AG04450 (cell line): ENCODE measurements at places on chromosomes 2 and 18.

DNA sequence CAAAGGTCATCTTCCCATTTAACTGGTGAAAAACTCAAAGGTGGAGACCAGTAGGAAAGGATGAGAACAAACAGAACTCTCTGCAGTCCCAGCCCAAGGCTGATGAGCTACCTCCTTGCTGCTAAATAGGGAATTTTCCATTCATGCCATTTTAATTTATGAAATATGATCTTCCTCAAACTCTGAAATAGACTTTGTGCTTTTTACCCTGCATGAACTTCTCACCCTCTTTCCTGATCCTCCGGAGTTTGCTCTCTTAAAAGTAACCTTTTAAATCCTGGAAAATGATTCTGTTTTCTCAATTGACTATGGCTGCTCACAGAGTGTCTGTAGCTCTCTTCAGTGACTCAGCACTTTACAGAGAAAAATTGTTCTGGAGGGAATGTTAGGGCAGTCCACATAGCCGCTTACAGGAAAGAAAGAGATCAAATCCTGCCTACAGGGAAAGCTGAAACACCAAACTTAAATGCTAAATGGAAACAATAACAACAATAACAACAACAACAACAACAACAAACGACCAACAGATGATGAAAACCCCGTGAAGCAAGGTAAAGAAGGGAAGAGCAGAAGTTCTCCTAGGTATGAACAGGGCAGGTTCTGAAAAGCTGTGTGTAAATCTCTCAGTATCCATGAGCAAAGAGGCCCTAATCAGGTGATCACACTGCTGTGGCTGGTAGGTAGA is 79.8 kb upstream of the SESTD1 start:
- no peak for DNase-seq

GRCh38 chr2:177559638-177560037 is 167.1 kb downstream of the AGPS start:
- DNase-seq: no peak

GRCh38 chr2:60252581-60253150 is 300.8 kb downstream of the BCL11A start:
- DNase-seq: no peak

DNA sequence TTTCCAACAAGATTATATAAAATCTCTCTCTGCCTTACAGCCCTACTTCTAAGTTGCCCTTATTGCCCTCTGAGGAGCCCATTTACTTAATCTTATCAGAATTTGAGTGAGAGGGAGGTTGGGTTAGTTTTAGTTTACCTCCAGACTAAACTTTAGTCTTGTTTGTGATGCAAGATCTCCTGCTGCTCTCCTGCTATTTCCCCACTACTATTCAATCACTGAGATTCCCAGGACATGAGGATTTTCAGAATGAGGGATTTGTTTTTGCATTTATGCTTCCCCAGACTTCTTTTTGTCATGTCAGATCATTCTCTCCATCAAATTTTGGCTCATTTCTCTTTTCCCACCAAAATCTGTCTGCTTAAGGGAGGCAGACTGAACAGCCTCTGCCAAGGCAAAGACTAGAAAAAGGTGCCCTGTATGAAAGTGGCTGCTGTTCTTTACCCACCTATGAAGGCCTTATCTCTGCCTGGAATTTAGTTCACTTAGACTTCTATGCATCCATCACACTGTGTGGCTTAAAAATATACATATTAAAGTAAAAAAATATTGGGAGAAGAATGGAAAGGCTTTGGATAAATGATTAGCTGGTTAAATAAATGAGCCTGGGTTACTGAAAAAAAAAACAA is 401.3 kb downstream of the PID1 start:
- DNase-seq: no peak

- DNase-seq: no peak
These were observed 98.1 kb downstream of the SP3 start for GRCh38 chr2:173866874-173867618.

DNA sequence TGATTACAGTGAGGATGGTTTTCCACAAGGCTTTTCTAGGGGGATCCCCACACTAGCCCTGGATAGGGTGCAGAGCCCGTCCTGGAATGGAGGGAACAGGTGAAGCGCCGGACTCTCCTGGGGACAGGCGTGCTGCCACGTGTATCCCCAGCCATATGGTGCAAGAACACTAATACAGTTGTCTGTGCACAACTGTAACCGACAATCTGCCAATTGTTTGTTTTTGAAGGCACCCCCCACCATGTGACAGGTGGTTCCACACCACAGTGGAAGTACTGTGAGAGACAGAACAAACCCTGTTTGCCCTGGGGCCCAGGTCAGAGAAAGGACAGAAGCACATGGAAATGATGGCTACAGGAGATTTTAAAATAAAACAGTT is 52.9 kb downstream of the MYCN start:
- no peak for DNase-seq

DNA sequence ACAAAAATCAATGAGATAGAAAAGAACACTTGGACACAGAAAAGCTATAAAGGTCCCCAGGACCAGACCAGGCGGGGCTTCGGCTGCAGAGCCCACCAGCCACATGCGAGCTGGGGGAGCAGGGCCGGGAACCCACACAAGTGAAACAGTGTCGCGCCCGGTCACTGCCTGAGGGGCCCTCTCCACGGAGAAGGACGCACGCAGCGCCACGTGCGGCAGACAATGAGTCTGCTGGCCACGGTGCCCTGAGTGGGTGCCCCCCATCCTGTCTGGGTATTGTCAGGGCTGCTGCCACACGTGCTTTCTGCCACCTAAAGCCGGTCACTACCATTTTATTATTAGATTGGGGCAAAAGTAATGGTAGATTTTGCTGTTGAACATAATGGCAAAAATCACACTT is 207.9 kb upstream of the HDAC4 start:
- DNase-seq: no peak

DNA sequence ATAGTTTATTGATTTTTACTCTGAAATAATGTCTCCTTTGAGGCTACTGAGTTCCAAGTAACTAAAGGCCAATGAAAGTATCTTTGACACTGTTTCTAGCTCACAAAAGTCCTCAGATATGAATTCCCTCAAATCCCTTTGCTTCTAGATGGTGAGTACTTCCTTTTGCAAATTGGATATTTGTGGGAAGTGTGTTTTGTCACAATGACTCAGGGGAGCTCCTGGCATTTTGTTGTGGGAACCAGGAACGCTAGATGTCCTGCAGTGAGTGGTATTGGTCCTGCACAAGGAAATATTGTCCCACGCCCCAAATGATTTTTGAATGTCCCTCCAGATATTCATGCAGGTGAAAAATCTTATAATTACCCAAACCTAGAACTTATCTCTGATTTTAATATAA is 24.3 kb downstream of the TACR1 start:
- DNase-seq: no peak

DNA sequence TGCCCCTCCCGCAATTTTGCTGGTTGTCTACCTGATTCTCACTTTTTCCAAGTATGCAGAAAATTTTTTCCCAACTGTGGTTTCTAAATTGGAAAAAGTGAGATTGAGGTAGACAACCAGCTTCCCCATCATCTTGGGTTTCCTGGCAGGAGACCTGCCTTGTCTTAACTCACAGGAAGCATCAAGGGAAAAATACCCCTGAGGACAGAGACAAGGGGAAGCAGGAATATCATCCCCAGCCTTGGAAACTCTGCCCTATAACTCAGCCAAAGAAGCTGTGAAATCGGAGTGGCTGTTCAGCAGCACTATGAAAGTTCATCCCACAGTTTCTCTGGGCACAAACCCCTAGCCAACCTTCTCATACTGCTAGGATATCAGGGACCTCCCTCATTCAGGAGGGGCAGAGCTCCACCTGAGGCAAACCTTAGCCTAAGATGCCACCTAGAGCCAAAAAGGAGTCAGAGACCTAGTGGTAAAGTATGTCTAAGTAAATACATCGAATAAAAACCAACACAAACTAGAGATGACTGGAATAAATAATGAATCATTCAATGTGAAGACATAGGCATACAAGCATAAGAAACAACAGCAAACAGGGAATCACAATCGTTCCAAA is 68.2 kb downstream of the ZSWIM2 start:
- DNase-seq: no peak

GRCh38 chr2:50126845-50127244 is 905.1 kb downstream of the NRXN1 start:
- DNase-seq: no peak

- peak; percentile 20 for DNase-seq
These were observed 86.0 kb upstream of the ALPP start for GRCh38 chr2:232292395-232293154.

DNA sequence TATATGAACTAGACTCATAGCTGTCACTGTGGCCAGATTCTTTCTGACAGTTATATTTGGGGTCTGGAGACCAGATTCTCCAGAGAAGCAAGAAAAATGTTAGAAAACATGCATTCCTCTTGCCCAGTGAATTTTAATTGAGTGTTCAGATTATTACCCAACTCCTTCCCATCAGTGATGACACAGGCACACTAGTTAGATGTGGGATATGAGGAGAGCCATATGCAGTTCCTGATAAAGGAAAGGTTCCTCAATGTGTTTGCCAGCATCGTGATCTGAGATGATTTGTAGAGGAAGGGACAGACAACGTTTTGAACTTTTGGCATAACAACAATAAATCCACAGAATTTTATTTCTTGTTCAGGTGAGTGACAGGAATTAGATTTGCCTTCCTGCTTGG is 308.6 kb downstream of the PIEZO2 start:
- no peak for DNase-seq

- DNase-seq: no peak
These were observed 21.7 kb upstream of the CABLES1 start for GRCh38 chr18:23113576-23113975.

GRCh38 chr2:232632904-232633412 is 446 bp upstream of the EFHD1 start:
- no peak for DNase-seq

- DNase-seq: no peak
These were observed 309.4 kb upstream of the EPAS1 start for GRCh38 chr2:45987856-45988255.

GRCh38 chr2:206979922-206980321 is 40.6 kb downstream of the CPO start:
- DNase-seq: no peak

DNA sequence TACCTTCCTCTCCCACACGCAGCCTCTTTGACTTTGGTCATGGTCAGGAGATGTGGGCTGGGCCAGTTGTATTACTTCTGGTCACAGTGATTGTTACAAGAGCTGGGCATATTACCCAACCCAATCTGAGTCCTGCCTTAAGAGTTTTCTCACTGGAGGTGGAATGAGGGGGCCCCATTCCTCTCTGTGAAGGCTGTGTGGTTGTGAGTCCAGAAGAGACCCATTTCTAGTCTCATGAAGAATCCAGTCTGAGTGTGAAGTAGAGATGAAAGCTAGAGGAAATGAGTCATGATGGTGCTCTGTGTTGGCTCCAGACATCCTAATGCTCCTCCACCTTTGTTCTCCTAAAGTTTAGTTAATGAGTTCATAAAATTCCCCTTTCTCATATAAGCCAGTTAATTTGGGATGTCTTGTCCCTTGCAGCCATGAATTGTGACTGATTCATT is 50.8 kb upstream of the RASGRP3 start:
- no peak for DNase-seq

DNA sequence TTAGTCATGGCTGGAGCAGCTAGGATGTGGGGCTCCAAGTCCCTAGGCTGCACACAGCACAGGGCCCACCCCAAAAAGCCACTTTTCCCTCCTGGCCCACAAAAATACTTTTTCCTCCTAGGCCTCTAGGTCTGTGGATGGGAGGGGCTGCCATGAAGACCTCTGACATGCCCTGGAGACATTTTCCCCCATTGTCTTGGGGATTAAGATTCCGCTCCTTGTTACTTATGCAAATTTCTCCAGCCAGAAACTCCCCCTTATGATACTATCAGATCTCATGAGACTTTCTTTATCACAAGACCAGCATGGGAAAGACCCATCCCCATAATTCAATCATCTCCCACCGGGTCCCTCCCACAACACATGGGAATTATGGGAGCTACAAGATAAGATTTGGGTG is 125.9 kb downstream of the ESCO1 start:
- no peak for DNase-seq

- no peak for DNase-seq
These were observed 230.8 kb downstream of the ANAPC1 start for GRCh38 chr2:111653103-111653624.

- DNase-seq: no peak
These were observed 49.9 kb downstream of the DGKD start for GRCh38 chr2:233404222-233404621.

DNA sequence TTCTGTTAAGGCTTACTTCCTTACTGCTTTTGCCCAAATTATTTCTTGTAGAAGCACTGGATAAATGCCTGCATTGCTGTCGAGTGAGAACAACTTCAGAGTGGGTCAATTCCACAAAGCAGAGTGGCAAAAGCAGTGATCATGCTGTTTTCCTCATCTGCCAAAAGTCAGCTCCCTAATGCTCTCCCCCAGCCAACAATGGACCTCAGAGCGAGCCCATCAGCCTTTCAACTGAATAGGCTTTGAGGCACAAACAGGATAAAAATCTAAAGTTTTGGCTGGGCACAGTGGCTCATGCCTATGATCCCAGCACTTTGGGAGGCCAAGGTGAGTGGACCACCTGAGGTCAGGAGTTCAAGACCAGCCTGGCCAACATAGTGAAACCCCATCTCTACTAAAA is 222.7 kb downstream of the TCF4 start:
- DNase-seq: no peak

GRCh38 chr2:99863903-99864270 is 278.5 kb downstream of the AFF3 start:
- no peak for DNase-seq

DNA sequence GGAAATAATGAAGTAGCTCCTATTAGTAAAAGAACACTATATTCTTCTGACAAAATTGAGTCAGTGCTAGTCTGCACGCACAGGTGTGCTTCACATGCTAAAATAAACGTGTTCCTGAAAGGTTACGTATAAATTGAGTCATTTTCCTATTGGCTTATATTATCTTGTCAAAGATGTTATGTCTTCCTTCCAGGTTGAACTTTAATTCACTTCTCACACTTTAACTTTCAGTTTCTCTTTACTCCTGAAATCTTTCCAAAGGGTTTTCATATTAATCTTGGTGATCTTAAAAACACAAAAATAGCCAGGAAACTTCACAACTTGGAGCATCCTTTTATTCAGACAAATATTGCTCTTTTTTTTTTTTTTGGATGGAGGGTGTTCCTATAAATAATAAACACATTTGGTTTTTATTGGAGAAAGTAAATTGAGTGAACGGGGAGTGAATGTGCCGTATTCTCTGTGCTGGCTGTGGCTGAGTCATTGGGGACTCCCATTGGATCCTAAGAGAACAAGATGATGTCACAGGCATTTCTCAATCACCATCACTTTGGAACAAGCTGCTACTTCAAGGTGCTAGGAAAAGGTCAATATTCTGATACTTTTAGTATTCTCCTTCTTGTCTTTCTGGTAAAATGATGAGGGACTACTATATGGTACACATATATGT is 150.2 kb upstream of the SPATS2L start:
- peak; percentile 38 for DNase-seq

GRCh38 chr2:70047451-70047850 is 39.8 kb upstream of the PCBP1 start:
- no peak for DNase-seq

DNA sequence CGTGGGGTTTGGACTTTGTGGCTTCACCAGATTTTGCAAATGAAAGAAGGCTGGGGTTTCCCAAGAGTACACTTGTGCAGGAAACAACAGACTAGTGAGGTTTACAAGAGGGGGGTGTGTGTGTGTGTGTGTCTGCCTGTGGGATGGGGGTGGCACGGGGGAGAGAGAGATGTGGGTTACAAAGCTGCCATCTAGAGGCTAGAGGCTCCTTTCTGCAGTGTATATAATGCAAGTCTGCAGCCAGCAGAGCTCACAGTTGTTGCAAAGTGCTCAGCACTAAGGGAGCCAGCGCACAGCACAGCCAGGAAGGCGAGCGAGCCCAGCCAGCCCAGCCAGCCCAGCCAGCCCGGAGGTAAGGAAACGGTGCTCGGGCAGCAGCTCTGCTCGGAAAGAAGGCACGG is at the start of gene ACKR3:
ACKR3 (plus strand) TSS at position 253 of the 401 bp plus-strand sequence. CDS start 10,641 bp downstream, outside the sequence.
- DNase-seq: no peak
